Right kidney (tissue), 9 donors: ENCODE measurements at places on chromosomes 13 and 19.

DNA sequence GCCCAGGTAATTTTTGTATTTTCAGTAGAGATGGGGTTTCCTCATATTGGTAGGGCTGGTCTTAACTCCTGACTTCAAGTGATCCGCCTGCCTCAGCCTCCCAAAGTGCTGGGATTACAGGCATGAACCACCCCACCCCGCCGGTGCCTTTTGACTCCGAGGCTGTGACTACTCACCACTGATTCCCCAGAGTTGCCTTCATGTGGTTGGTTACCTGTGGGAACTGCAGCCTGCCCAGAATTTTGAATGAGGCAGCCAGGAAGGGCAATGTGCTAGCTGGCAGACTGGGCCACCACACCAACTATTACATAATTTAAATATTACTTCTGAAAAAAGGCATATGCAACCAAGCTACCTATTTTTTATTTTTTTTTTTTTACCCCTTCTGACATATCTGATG lies 42.8 kb downstream of the N4BP2L2 start:
- no peak for DNase-seq

- DNase-seq: peak; percentile 50
Observed at GRCh38 chr19:33241530-33242101, 16.0 kb upstream of the SLC7A10 start.

GRCh38 chr13:76440568-76440967 lies 445.6 kb downstream of the KCTD12 start:
- no peak for DNase-seq

GRCh38 chr19:5492635-5493409 lies 37.6 kb downstream of the ZNRF4 start:
- DNase-seq: no peak

DNA sequence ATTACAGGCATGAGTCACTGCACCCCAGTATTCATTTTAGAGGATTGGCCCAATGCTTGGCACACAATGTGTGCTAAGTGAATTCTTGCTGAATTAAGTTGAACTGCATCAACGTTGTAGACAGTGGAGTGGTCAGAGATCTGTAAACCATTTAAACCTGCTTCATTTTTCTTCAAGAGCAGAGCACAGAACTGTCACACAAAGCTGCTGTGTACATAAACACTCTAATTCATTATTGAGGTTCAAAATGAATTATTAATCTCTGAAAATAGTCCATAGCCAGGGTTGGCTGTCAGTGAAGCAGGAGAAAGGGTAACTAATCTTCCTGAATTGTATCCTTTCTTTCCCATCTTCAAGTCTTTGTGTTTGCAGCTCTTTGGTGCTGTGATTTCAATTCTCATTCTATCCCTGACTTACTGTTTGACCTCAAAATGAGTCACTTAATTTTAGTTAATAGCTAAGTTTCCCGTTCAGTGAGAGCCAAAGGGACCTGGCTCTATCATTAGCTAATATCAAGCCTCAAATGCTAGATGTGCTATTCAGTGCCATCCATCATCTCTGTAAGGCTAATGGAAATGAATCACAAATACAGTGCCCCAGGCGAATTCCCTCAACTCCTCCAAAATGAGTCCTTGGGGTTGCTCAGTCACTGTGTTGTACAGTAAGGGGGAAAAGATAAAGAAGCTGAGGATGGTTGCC lies 77.0 kb upstream of the TSC22D1 start:
- no peak for DNase-seq

DNA sequence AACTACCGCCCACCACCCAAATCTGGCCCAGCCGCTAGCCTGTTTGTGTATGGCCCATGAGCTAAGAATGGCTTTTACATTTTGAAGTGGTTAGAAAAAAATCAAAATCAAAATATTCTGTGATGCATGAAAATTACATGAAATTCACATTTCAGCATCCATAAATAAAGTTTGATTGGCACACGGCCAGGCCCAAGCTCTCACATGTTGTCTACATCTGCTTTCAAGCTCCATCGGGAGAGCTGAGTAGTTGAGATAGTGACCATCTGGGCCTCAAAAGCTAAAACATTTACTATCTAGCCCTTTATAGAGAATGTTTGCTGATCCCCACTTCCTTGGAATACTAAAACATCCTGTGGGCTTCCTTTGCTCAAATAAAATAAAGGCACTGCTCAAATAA lies 14.5 kb downstream of the RFX2 start:
- DNase-seq: no peak

- no peak for DNase-seq
Observed at GRCh38 chr13:56530096-56530495, 610.6 kb upstream of the PRR20A start.

DNA sequence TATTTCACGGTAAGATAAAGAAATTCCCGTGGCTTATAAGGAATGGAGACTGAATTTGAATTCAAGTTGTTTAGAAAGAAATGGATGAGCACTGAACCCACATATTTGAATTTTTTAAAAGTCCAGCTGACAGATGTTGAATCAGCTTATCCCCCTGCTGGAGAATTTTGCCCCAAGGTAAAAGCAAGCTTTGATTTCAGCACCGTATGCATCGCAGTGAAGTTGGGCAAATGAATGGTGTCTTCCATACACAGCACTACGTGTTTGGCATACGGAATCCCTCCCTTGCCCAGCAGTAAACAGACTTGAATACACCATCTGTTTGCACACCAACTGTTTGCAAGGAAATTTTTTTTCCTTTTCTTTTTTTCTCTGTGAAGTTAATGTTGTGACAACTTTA lies 77.5 kb upstream of the PEG3 start:
- DNase-seq: no peak

- DNase-seq: peak; percentile 61
Observed at GRCh38 chr13:113742000-113742441, 17.0 kb upstream of the TMEM255B start.

DNA sequence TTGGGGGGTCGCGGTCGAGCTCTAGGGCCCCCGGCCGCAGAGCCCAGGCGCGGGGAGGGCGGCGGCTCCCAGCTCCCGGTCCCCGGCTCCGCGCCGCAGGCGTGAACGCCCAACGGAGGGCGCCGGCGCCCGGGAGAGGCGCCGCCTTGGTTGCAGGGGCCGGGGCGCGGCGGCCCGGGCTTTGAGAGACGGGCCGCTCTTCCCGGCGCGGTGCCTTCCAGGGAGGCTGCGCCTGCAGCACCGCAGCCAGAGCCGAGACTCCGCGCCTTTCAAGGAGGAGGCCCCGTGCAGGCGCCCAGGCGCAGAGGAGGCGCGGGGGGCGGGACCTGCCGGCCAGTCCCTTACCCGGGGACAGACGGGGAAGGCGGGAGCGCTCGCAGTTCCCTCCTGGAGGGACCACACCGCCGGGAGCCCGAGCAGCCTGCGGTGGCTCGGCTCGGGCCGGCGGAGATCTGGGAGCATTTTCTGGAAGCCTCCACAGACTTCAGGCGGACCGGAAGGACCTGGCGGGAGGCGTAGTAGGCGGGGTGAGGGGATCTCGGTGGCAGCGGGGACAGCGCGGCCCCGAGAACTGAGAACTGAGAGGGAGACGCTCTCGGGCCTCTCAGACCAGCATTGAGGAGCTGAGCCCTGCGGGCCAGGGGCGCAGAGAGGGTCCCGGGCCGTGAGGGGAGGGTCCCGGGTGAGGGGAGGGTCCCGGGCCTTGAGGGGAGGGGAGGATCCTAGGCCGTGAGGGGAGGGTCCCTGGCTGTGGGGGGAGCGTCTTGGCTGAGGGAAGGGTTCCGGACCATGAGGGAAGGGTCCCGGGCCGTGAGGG lies 25.5 kb upstream of the MCF2L start:
- peak; percentile 89 for DNase-seq

DNA sequence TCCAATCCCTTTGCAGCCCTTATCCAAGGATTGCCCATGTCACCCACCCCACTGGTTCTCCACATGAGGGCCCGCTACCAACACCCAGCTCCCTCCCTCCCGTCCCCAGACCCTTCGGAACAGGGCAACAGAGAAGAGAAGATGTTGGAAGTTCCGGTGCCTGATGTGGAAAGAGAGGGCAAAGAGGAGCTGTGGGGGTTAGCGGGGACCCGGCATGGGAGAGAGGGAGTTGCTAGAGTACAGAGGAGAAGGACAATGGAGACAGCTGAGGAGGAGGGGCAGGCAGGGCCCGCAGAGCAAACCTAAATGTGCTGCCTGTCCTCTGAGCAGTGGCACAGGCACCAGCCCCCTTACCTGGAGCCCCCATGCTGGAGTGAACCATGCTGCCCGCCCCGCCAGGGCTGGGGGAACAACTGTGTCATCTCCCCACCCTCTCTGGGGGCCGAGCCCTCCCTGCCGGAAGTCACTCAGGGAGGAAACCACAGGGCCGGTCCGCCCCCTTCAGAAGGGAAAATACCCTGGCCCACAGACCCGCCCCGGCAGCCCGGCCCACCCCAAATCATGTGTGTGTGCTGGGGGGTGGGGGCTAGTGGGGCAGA lies at the start of gene POU2F2:
Gene POU2F2, minus strand, starts transcription at position 417 of the 599 bp plus-strand sequence. Its CDS starts 35 bp downstream, at position 382.
- DNase-seq: no peak

- peak; percentile 71 for DNase-seq
Observed at GRCh38 chr19:10936661-10937084, 8.1 kb downstream of the TIMM29 start.

DNA sequence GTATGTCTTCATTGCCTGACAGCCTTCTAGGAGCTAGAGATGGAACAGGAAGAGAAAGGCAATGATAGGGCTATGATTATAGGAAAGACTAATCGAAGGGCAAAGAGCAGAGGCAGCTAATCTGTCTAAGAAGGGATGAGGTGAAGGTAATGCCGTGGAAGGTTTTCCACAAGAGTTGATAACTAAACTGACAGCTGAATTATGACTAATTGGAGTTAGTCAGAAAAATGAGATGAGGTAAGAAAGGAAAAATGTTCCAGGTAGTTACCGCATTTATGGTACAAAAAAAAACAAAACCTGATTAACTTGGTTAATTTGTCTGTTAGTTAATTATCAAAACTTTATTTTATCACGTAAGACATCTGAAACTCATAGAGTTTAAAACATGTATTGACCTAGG lies 260.3 kb downstream of the SLITRK6 start:
- no peak for DNase-seq

DNA sequence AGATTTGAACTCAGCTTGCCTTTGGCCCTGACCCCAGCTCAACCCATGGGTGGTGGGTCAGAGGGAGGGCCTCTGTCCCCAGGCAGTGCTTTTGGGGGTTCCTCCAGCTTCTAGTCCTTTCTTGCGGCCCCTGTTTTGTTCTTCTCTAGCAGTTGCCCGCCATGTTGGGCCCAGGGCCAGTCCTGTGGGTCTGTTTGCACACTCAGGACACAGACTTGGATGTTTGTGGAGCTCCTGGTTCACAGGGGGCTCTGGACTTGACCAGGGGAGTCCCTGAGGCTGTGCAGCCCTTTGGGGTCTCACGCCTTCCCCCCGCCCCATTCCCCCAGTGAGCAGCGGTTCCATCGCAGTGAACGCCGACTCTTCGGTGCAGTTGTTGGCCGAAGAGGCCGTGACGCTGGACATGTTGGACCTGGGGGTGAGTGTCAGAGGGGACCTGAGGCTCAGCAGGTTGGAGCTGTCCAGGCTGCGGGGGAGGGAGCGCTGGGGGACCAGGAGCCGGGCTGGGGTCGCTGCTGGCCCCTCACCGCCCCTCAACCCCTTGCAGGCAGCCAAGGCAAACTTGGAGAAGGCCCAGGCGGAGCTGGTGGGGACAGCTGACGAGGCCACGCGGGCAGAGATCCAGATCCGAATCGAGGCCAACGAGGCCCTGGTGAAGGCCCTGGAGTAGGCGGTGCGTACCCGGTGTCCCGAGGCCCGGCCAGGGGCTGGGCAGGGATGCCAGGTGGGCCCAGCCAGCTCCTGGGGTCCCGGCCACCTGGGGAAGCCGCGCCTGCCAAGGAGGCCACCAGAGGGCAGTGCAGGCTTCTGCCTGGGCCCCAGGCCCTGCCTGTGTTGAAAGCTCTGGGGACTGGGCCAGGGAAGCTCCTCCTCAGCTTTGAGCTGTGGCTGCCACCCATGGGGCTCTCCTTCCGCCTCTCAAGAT lies 2.5 kb downstream of the ATP5F1D start:
- peak; percentile 79 for DNase-seq

DNA sequence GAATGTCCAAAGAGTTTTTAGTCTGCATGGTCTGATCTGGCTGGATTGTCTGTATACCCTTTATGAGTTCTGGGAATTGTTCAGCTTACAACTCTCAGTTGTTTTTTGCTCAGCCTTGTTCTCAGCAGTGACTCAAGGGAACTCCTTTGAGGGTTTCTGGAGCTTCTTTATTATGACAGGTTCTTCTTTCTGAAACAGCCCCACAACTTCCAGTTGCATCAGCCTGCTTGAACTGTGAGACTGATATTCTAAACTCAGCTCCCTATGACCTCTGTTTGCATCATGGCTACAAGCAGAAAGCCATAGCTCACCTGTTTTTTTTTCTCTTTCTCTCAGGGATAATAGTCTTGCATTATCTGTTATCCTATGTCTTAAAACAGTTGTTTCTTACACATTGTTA lies 85.0 kb downstream of the TDRD3 start:
- DNase-seq: no peak

DNA sequence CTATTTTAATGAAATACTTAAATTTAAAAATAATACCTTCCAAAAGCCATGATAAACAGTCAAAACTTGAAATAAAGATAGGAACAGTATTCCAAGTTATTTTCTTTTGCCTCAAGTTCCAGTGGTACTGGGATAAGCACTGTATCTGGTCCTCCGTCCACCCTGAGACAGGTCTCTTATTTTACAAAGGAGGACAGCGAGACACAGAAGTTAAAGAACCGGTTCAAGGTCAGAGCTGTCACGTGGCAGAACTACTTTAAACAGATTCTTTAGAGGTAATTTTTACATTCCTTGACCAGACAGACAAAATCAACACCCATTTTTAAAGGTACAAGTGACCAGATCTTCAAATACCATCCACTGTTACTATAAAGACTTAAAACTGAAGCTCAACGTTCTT lies 10.4 kb upstream of the DOCK9 start:
- DNase-seq: no peak

- no peak for DNase-seq
Observed at GRCh38 chr19:43553656-43554055, 20.7 kb downstream of the ZNF575 start.

DNA sequence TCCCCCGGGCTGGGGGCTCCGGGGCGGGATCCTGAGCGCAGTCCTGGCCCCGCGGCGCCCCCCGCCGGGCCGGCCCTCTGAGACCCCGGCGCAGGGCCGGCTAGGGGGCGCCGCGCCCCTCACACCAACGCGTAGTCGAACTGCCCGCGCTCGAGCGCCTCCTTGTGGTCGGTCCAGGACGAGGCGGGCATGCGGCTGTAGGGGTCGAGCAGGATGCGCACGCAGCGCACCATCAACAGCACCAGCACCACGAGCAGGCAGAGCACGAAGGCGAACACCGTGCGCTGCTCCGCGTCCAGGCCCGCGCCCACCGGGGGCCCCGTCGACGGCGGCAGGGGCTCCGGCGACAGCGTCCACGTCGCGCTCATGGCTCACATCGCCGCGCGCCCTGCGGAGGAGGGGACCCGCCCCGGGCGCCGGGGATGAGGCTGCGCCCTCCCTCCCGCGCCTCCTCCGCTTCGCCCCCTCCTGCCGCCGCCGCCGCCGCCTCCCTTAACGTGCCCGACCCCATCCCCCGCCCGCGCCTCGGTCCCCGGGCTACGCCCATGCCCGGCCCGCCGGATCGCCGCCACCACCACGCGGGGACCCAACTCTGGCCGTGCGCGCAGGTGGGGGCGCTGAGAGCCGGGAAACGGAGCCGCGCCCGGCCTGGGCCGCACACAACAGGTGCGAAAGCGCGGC lies 624 bp downstream of the CTXN1 start:
- peak; percentile 91 for DNase-seq

- DNase-seq: peak; percentile 69
Observed at GRCh38 chr19:47124937-47125668, 5.5 kb upstream of the SAE1 start.
